ENCODE measurements at places on chromosomes 1 and 21. TPM values are rescaled to one million over a fixed set of nuclear protein-coding genes. Genes with fewer than 3 reads are reported as not detected.
A peak's percentile ranks its signal among the peaks of the same experiment; 100 is the strongest.

DNA sequence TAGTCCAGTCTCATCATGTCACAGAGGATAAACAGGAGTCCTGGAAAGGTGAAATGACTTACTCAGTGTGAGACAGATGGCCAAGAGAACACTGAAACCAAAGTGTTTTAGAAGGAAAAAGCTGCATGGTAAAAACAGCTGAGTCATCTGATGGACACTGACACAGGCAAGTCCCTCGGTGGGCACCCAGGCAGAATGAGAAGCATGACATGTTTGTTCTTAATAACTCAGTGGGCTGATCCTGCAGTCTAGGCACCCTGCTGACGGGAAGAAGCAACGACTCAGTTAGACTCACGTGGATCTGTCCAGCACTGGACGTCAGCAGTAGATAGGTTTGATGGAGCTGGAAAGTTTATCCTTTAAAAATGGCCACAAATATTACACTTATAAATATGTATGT, 116.9 kb downstream of the RGS7 start:
- ATAC-seq: no peak

DNA sequence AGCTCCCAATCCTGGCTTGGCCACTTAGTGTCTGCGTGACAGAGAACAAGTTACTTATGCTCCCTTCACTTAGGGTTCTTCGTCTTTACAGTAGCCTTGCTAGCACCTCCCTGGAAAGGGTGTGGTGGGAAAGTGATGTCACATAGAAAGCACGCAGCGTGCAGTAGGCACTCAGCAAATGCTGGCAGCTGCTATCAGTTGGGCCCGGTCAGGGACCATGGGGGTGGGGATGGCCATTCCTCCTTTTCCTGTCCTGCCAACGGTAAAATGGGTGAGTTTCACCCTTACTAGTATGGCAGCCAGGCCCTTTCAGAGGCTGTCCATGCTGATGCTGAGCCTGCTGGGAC, 6.2 kb upstream of the KCNA10 start:
- no peak for ATAC-seq

DNA sequence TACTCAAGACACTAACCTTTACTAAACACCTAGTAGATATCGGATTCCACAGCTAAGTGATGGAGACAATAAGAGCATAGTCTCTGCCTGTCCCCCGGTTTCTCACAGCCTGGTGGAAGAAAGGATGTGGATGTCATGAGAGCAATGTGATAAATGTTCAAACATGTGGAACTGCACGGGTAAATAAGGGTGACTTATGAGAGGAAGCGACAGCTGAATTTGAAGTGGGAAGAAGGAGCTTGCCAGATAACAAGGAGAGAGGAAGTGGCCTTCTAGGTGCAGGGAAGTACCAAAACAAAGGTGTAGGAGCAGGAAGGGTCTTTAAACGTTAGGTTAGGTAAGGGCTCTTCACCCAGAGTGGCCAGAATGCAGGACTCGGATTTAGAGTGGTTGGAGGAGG, 178.6 kb upstream of the NRIP1 start:
- no peak for ATAC-seq

DNA sequence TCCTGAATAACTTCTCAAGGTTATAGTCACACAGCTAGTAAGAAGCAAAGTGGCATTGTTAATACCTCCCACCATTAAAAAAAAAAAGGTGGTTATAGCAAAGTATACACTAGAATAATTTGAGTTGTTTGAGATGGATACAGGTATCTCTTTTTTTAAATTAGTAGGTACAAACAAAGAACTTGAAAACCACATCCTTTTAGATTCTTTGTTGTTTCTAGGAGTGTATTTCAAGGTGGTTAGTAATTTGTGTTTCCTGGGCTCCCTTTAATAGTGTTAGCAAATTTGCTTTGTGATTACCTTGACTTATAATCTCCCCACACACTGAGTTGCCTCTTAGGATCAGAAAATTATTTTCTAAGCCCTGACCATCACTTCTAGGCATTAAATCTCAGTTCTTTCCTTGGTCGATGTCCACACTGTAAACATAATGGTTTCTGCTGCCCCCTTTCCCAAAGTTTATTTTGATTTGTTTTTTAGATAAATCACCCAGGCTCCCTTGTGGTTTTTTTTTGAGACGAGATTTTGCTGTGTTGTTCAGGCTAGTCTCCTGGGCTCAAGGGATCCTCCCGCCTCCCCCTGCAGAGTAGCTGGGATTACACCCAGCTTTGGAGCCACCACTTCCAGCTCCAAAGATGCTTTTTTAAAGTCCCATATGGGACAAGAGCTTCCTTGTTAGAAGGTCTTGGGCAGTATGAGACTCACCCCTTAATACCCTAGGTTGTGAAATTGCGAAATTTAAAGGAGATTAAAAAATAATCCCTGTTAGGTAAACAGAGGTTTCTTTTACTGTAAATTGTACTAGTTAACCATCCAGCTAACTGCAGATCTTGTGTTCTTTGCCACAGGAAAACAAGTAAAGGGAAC, 6.2 kb downstream of the AKIRIN1 start:
- peak; percentile 33 for ATAC-seq

- no peak for ATAC-seq
These were observed 191.2 kb upstream of the SAMSN1 start for GRCh38 chr21:14737284-14737691.

- no peak for ATAC-seq
These were observed 17.2 kb downstream of the SEC16B start for GRCh38 chr1:177952691-177953090.

GRCh38 chr1:231037585-231038517, 2.2 kb downstream of the FAM89A start:
- ATAC-seq: no peak

The LMX1A gene
- total RNA-seq: not detected

The PGD gene
- total RNA-seq: 86.0 TPM

The LAD1 gene
- total RNA-seq: not detected

Data from activated T-helper 17 cell treated with anti-CD3 and anti-CD28 coated beads, Interleukin-2, amount 50 U/mL, for 72 hours (primary cell).